ENCODE measurements at places on chromosomes 16 and 17.

- no peak for DNase-seq
Observed at GRCh38 chr17:66313995-66314659, 11.7 kb downstream of the PRKCA start.

DNA sequence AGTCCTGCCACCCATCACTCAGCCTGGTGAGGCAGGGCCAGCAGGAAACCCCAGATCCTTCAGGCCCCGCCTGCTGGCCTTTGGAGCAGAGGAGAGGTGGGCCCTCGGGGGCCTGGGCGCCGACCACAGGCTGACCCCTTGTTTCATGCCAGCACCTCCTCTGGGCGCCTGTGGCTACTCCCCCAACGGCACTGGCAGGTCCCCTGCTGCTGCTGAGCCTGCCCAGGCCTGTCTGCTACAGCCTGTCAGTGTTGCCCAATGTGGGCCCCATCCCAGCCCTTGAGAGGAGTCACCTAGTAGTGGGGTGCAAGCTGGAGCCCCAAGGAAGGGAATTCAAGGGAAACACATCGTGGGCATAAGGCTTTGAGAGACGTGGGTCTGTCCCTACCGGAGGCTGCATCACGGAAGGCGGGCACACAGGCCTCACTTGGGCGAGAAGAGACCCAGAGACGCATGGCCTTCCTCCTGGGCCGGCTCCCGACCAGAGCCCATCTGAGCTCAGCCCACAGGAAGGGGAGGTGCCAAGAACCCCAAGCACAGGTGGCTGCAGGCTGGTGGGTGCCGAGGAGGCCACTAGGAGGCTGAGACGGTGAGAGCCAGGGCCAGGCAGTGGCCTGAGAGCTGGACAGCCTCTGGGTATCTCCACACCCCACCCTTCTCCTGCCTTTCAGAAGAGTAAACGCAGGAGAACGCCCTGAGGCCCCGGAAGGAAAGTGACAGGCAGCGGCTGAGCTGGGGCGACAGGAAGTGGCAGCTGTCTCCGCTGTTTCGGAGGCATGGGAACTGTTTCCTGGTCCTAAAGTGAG, 8.0 kb upstream of the FASN start:
- no peak for DNase-seq

GRCh38 chr17:13525876-13526275, 75.9 kb downstream of the HS3ST3A1 start:
- no peak for DNase-seq

- DNase-seq, result no peak
Observed at GRCh38 chr16:55832425-55832772, 497 bp downstream of the CES1 start.

DNA sequence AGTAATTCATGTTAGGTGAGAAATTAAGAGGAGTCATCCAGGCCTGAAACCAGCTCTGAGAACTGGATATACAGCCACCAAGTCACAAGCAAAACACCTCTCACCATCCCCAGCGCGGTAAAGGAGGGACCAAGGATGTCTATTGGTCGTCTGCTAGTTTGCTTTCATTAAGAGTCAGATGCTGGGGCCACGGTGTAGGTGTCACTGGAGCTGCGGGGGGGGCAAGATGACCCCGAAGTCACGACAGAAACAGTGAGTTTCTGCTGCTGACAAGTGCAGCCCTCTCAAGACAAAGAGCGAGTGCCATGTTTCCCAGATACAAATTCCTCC, 790 bp downstream of the NCBP3 start:
- no peak for DNase-seq

DNA sequence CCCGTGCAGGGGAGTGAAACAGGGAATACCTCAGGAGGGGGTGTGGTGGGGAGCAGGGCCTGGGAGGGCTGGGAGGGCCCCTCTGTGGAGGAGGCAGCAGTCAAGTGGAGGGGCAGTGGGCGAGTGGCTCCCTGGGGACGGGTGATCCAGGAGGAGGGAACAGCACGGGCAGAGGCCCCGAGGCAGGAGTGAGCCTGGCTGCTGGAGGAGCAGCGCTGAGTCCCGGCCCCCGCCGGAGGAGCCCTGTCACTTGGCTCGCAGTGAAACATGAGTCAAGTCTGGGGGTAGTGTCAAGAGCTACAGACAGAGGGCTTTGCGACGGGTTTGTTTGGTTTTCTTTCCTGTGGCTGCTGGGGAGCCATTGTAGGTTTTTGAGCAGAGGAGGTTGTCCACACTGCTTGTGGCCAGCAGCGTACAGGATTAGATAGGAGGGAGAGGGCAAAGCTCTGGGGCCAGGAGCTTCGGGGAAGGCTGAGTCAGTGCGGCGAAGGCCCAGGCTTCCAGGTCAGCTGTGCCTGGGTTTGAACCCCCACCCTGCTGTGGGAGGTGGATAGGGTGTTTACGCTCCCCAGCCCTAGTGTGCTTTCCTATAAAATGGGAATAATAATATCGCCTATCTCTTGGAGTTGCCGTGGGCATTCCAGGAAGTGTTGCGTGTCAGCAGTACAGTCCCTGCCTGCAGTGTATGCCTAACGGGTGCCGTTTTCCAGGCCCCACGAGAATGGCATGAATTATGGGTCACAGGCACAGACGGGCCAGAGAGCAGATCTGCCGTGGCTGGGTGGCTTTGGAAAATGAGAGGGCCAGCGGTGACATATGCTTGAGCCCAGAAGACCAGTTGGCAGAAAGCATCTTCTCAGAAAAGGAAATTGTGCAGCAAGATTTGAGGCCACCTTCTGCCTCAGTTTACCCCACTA, 115.9 kb upstream of the CIBAR2 start:
- no peak for DNase-seq

DNA sequence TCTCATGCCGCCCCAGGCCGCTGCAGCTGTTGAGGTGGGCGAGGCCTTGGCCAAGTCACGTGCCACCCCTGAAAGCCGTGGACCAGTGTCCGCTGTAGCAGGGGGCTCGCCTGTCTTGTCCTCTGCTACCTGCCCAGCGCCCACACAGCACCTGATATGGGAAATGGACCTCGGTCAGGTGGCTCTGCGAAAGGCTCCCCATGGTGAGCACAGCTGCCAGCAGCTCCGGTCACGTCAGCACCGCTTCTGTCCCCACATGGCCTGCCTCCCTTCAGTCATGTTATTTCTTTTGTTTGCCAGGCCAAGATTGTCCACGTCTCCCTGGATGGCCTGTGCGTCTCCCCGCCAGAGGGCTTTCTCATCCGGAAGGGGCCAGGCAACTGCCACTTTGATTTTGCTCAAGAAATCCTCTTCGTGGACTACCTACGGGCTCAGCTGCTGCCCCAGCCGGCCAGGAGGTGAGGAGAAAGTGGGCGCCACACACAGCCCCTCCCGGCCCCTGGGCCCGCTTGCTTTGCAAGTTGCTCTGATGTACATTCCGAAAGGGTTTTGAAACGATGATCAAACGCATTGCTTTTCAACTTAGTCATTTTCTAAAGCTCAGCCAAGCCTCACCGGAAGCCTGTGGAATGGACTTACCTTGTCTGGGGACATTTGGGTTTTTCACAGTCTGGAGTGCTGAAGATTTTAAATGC, 219.8 kb downstream of the KATNIP start:
- no peak for DNase-seq
